ENCODE measurements at places on chromosomes 16 and 17.

GRCh38 chr17:45171338-45172231, 9.9 kb downstream of the HEXIM2 start:
- no peak for DNase-seq

- no peak for DNase-seq
Observed at GRCh38 chr16:67009158-67009557, 19.8 kb upstream of the CBFB start.

- no peak for DNase-seq
Observed at GRCh38 chr17:4161967-4162305, 18.9 kb downstream of the CYB5D2 start.

DNA sequence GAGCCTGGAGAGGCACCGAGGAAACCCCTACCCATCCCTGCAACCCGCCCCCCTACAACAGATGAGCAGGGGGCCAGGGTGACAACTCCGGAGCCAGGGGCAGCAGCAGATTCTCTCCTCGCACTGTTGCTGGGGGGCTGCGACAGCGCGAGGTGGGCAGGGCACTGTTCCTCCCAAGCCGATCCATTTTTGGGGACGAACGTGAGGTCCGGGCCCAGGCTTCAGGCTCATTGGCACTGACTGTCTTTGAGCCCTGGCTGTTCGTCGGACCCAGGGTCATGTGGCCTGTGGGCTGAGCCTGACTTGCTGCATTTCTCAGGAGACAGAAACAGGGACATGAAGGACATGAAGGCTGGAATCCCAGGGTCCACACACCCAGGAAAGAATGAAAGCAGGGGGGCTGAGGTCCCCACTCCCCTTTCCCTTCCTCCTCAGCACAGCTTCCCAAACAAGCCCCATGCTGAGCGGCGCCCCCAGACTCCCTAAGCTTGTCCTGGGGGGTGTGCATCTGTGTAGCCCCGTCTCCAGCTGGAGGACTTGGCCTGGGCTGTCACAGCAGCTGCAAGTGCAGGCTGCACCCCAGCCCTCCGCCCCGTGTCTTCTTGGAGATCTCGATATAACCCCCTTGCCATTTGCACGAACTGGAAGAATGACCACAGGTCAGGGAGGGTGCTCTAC, 18.7 kb downstream of the CEP295NL start:
- DNase-seq = no peak

DNA sequence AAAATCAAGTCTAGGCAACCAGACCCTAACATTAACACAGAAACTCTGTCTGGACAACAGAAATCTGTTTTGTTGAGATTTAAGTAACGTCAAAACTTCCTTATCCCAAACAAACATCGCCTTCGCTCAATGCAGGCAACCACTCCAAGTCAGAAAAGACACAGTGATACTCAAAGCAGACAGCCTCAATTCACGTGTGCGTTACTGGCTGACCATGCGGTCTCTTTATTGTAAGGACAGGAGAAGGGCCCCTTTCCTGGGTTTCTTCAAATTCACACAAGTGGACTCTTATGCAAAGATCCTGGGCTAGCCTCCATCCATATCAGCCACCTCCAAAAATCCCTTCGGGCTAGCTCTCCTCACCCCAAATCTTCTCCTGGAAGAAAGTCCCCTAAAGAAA, 467.7 kb downstream of the SOX9 start:
- DNase-seq = no peak

DNA sequence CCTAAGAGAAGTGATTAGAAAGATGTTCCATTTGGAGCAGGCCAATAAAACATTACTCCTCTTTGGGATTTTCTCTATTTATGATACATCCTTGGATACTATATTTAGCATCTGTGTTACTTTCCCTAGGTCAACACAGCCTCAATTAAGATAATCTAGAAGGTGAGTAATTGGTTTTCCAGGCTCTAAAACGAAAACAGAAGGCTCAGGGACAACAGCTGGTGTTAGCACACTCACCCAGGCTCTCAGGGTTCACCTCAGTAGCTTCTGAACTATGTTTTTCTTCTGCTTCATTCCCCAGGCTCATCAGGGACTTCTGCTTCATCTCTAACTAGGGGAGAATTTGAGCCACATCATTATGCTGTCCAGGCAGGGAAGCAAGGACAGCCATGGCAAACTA, 76.6 kb downstream of the ZZEF1 start:
- DNase-seq = no peak

GRCh38 chr17:72361892-72362291, 241.1 kb downstream of the SOX9 start:
- no peak for DNase-seq

- no peak for DNase-seq
Observed at GRCh38 chr17:40974366-40974765, 7.6 kb upstream of the KRT39 start.

GRCh38 chr17:43547189-43547550, 1.0 kb upstream of the ETV4 start:
- no peak for DNase-seq

DNA sequence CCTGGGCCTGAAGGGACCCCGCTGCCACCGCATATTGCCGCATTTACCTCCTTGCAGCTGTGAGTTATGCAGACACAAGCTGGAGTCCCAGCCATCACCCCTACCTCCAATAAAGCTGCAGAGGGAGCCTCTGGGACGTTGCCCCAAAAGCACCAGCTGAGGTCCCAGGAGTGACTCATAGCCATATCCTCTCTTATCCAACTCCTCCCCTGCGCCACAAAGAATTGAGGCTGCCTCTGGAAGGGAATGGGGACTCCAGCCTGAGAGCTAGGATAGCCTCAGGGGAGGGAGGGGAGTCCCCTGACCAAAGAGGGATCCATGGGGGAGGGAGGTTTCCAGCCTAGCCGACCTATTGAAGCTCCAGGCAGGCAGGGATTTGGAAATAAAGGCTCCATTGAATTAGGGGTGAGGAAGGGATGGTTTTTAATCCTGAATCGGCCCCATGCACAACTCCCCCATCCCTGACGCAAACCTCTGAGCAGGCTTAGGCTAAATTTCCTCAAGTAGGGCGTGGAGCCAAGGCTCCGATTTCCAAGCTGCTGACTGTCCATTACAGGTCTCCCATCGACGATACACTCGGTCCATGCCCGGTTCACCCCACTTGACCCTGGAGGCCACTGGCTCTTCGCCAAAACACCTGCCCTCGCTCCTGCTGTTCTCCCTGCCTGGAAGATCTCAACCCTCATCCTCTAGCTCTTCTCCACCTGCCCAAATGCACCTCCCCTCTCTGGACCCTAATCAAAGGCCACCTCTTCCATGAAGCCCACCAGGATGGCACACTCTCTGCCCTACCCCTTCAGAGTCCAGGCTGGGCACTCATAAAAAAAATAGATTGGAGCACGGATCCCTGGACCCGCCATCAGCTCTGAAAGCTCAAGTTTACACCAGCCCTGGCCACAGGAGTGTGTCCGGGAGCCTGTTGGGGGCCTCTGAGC, 27.5 kb downstream of the PIMREG start:
- no peak for DNase-seq

DNA sequence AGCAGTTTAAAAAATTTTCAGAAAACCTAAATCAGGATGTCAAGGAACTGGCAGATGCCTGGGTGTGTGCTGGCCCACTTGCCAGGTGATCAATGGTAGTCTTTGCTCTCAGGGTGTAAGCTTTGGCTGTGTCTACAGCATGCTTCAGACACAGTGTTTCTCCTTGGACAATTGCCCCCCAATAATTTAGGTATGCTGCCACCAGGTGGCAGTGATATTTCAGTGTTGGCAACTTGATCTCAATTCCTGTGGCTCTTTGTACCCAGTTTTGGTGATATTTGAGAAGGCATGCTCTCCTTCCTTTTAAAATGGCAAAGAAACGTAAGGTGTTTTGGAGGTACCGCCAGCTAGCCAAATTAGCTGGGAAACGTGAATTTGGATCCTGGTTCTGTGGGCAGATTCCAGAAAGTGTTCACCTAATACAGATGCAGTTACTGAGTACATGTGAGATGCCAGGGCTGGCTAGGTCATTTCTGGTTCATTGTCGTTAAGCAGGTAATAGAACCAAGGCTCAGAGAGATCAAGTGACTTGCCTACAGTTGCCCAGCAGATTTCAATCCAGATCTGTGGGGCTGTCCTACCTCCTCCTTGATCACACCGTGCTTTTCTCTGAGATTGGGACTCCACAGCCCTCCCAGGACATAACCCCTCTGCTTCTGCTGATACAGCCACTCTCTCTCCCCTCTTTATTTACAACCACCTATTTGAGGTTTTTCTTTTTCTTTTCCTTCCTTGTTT, 155.6 kb upstream of the PLCG2 start:
- no peak for DNase-seq

DNA sequence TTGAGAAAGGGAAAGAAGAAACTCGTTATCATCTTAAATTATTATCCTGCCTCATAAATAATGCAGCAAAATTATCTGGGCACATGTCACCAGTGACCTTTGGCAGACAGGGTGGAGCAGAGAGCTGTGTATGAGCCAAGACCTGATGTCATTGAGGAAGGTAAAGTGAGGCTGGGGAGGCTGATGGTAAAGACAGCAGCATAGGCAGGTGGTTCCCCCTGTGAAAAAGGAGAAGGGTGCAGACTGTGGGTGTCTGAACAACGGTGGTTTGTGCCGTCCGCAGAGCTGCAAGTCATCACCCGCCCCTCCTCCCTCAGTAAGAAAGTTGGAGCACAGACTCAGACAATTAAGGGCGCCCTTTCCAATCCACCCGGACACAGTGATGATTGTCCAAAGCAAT, 30.8 kb upstream of the METTL16 start:
- DNase-seq = no peak

DNA sequence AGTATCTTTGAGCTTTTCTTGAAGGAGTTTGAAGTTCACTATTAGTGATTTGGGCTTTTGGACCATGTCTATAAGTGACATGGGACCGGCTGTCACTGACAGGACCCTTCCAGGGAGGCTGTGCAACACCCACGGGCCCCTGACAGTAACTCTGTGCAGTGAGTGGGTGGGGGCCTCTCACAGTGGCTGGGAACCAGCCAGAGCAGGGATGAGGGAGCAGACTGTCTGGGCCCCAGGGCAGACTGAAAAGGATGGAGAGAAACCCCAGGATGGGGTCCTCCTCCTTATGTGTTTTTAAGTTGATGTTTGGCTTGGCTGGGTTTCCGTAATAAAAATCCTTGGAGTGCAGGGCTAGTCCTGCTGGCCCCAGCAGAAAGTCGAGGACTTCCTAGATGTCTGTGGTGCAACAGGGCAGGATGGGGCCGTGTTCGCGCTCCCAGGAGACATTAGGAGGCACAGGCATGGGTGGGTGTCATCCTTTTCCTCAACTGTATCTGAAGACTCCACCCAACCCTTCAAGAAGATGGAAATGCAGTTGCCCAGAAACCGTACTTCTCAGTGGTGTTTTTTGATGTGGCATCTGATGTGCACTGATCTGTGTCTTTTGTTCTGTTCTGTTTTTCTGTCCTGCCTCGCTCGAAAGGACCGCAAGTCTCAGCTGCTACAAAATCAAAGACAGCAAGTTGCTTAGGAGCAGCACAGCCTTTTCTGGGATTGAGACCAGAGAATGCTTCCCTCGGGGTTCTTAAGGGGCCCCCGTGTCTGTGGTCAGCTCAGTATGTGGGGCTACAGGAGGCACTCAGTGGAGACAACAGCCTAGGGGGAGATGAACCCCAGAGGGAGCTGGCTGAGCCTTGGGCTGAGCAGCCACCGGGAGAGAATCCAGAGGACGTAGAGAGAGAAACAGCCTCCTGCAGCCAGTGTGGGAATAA, 24.2 kb downstream of the PLD6 start:
- peak; percentile 80 for DNase-seq

DNA sequence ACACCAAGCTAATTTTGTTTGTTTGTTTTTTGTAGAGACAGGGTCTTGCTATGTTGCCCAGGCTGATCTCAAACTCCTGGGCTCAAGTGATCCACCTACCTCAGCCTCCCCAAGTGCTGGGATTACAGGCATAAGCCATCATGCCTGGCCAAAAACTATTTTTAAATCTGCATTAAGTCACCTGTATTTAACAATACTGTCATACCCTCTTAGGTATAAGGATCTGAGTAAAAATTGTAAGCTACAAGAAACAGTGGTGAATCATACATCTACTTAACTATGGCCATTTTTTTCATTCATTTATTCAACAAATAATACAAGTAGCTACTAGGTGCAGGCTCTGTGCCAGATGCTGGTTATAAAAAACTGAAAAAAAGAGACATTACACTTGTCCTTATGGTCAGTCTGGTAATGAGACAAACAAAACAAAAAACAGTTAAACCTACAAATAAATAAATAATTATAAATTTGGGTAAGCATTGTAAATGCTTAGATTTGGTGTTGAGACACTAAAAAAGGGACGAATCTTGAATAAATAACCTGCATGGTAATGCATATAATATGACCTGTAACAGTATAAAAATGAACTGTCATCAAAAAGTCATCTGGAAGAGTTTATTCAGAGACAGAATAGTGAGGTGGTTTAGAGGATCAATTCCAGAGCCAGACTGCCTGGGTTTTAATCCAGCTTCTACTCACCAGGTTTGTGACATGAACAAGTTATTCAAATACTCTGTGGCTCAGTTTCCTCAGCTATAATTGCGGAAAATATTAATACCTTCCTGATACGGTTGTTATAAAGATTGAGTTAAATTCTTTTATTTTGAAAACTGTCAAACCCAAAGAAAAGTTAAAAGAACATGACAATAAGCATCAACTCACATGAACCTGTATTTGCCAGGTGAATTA, 26.8 kb downstream of the BRIP1 start:
- DNase-seq = no peak

- no peak for DNase-seq
Observed at GRCh38 chr16:89550421-89551007, 10.0 kb upstream of the RPL13 start.

- no peak for DNase-seq
Observed at GRCh38 chr16:30745082-30745481, 3.1 kb upstream of the PHKG2 start.

DNA sequence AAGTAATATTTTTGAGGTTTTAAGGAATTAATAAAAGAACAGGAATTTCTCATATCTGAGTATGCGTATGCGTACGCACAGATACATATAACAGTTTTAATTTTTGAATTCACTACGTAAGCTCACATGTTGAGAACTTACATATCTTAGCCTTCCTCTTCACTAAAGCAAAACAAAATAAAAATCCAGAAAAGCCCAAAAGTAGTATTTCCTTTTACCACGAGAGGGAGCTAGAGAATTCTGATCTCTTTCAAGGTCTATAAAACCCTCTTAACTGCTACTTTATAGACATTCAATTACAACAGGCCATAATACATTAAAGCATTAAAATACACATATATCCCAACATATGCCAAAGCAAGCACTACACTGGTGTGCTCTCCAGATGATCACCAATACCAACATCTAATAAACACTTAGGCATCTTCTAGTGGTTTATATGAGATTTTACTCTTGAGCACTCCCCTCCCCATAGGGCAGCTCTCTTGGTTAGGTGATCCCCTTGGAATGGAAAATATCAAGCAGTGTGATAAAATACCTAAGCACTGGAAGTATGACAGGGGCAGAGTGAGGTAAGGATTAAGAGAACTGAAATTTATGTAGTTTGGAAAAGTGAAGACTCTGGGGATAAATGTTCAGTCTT, 94.0 kb downstream of the SKAP1 start:
- no peak for DNase-seq

GRCh38 chr16:31397096-31397660, 4.0 kb downstream of the ITGAD start:
- no peak for DNase-seq

- no peak for DNase-seq
Observed at GRCh38 chr17:81522491-81523401, 5.4 kb upstream of the FSCN2 start.
